CD4-positive, alpha-beta T cell treated with Interleukin-2 at 100 ng/mL for 4 hours (primary cell): ENCODE measurements at places on chromosomes 4 and X.

- DNase-seq, result no peak
Observed at GRCh38 chr4:10949039-10949733, 264.6 kb upstream of the CLNK start.

GRCh38 chr4:110518889-110519490 is 43.0 kb downstream of the ENPEP start:
- DNase-seq, result peak; percentile 46

DNA sequence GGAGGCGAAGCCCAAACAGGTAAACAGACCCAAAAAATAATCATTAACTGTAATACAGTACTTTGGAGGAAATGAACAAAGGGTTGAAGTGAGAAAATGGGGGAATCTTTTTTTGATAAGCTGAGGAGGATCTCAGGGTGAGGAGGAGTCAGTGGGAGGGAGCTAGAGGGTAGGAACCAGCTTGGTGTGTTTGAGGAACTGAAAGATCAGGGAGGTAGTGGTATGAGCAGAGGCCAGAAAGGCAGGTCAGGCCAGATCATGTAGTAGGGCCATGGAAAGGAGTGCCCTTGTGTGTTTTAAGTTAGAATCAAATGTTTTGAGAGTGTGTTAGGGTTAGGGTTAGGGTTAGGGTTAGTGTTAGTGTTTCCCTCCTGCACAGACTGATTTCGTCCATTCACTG is 48.8 kb downstream of the PPP2R2C start:
- no peak for DNase-seq

DNA sequence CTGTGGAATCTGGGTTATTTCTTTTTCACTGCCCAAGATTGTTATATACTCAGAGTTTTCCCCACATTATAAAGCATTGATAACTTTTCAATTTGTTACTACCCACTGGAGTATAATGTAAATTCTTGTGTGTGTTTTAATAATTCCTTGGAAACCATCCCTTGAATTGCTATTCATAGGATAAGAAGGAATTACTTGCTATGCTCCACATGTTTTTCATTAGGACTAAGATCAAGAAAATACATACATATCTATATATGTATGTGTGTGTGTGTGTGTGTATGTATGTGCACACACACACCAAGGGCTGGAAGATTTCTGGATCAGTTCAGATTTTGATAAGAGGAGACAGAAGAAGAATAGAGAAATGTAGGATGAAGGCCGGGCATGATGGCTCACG is 206.4 kb upstream of the JADE1 start:
- DNase-seq, result no peak

DNA sequence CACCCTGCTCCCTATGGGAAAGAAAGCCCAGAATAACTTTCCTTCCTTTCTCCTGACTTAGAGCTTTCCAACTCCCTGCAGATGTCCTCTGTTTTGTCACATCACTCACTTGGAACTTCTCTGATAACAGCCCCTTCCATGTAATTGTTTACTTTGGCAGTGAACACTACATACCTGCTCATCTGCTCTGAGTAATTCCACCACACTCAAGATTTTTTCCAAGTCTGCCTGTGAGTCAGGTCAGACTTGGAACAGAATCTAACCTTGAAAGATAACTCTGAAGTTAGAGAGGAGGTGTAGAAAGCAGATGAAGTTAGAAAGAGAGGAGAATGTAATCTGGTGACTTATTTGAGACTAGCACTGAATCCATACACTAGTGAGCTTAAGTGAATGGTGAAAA is 7.4 kb downstream of the MAGEB10 start:
- no peak for DNase-seq

DNA sequence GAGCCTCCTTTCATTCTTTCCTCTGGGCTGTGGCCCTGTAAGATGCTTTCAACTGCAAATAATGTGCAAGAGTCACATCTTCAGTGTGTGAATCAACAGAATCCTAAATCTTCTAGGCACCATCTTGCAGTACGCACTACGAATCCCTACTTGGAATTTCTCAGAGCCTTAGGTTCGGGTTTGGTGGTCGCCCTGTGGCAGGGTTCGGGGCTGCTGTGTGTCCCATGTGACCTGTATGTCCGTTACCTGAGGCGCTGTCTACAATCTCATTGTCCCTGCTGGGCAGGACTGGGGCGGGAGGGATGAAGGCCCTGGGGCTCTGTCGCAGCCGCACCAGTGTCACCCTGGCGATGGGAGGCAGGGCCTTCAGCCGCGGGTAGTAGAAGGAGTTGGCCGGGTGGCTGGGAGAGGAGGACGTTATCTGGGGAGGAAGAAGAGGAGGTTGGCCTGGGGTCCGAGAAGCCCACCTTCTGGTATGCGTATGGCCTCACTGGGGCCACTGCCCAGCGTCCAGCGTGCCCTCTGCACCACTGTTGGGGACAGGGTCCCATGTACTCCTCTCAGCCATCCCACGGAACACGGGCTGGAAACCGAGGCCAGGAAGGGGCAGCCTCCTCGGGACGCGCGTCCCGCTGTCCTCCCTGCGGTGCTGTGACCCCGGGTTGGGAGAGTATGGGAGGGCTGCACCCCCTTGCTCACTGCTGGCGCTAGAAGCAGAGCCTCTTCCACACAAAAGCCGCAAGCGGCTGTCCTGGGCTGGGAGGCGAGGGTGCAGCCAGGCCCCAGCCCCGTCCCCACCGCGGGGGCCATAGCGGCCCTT is 2.0 kb downstream of the SPON2 start:
- no peak for DNase-seq

- no peak for DNase-seq
Observed at GRCh38 chr4:103075435-103075893, 1.1 kb downstream of the SLC9B2 start.

DNA sequence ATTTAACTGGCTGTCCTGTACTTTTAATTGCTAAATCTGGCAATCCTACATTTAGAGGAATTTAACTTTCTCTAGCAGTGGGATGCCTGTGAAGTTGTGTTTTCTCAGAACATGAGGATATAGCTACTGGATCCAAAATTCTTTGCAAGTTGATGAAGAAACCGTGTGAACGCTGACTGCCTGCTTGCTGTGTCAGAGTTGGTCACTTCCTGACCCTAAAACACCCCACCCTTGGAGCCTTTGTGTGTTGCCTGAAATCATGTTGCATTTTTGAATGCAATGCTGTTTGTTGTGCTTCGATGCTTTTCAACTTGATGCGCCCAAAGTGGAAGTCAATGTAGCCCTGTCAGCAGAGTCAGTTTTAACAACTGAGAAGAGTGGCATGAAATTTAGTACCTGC is 211.2 kb downstream of the ANK2 start:
- no peak for DNase-seq

DNA sequence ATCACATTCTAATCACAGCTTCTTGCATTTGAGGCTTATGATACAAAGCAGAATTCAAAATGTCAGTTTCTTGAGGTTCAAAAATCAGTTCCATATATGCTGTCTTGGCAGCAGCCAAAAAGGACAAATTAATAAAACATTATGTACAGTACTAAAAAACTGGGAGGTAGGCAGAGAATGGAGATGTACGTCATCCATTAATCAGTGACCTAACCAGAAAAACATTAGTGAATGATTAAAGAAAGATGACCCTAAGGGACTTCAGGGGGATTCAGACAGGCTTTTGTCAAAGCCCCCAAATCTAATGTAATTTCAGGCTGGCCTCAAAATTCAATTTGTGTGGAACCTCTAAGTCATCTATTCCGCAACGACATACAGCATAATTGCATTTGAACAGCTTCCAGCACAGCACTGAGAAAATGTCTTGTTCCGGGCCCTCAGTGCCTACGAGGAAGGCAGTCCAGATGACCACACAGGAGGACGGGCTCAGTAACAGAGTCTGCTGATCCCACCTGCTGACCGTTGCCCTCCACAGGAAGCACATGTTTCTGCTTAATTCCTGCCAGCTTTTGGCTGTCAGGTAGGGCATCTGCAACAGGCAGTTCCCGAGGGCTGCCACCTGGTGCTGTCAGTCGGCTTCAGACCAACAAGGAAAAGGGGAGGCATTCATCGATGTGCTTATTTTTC is 83.8 kb upstream of the HHIP start:
- DNase-seq, result no peak

GRCh38 chr4:87982036-87982435 is 6.5 kb downstream of the SPP1 start:
- no peak for DNase-seq

DNA sequence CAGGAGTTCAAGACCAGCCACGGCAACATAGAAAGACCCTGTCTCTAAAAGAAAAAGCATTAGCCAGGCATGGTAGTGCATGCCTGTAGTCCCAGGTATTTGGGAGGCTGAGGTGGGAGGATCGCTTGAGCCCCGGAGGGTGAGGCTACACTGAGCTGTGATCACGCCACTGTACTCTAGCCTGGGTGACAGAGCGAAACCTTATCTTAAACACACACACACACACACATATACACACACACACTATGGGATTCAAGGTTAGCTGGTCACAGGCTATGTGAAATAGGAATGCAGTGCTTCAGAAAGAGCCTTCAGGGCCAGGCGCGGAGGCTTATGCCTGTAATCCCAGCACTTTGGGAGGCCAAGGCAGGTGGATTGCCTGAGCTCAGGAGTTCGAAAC is 23.5 kb downstream of the NLGN3 start:
- DNase-seq, result no peak

- no peak for DNase-seq
Observed at GRCh38 chrX:110578270-110578669, 217.3 kb downstream of the CHRDL1 start.

DNA sequence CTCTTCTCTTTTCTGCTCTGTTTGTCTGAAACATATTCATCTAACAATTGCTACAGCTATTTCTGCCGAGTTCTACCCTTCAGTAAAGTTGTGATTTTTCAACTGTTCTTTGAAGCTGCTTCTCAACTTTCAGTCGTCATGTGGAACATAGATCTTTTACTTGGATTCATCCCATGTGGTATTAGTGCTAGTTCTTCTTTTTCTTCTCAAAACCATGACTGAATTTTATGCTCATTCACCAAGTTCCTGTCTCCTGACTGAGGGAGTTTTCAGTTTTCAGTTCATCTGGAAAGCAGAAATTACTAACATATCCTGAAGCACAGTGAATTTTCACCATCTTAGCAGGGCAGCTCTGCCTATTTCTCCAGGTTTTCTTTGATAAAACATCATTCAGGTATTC is 12.1 kb downstream of the ACSL4 start:
- no peak for DNase-seq
